Hematopoietic multipotent progenitor cell treated with erythropoietin and hydrocortisone succinate and interleukin-3 and kit ligand, for 8 days (in vitro differentiated cells): ENCODE measurements at places on chromosomes 2 and 18.
A peak's percentile ranks its signal among the peaks of the same experiment; 100 is the strongest.

- peak; percentile 26 for DNase-seq
Measured at GRCh38 chr18:45671321-45671720, 52.7 kb upstream of the SLC14A1 start.

- DNase-seq: no peak
Measured at GRCh38 chr2:141438536-141438935, 692.3 kb downstream of the LRP1B start.

GRCh38 chr2:37610638-37611289, 60.7 kb downstream of the CDC42EP3 start:
- DNase-seq: no peak

DNA sequence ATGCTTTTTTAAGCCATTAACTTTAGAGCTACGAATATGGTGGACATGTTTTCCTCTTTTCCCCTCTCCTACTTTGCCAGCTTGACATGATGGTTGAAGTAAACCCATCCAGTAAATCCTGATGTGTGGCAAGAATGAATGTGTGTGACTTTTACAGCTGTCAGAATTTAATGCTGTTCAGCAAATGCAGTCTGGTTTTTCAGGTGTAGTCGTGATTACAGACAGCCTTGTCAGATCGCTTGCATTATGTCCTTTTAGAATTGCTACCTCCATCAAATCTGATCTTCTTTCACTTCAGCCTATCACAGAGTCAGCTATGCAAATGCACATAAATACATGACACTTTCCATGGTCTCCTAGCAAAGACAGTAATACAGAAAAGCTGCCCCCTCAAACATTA, 278.5 kb downstream of the FBXO15 start:
- no peak for DNase-seq

- DNase-seq: no peak
Measured at GRCh38 chr18:62432176-62432575, 90.6 kb upstream of the ZCCHC2 start.

GRCh38 chr2:175399326-175399725, 217.8 kb upstream of the ATP5MC3 start:
- DNase-seq: no peak

- DNase-seq: no peak
Measured at GRCh38 chr2:181779288-181780021, 99.1 kb upstream of the NEUROD1 start.

DNA sequence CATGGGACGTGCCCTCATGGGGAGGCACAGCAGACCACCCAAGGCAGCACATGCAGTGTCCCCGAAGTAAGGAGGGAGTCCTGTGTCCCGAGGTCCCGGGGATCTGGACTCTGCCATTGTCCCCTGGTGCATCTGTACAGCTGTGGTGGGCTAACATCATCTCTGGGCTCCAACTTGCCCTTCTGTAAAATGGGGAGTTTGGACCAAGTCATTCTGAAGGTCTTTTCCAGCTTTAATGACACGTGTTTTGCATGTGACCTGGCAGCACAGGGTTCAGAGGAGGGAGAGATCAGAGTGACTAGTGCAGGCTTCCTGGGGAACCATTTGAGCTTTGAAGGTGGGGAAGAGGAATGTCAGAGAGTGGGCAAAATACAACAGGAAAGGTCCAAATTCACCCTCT, 21.5 kb downstream of the ITM2C start:
- no peak for DNase-seq

DNA sequence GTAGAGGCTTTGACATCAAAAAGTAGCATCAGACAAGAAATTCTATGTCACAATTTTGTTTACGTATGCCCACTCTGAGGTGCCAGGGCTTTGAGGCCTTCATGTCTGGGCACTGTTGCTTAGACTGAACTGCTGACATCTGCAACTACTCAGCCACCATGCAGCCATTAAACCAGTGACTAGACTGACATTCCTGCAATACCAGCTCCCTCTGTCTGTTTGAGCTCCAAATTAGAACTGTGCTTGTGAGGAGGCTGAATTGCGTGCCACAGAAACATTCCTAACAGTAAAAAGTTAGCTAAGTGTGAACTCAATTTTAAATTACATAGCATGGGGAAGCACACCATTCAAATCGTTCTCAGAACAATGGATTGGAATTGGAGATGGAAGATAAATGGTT, 163.2 kb downstream of the INSIG2 start:
- DNase-seq: no peak

DNA sequence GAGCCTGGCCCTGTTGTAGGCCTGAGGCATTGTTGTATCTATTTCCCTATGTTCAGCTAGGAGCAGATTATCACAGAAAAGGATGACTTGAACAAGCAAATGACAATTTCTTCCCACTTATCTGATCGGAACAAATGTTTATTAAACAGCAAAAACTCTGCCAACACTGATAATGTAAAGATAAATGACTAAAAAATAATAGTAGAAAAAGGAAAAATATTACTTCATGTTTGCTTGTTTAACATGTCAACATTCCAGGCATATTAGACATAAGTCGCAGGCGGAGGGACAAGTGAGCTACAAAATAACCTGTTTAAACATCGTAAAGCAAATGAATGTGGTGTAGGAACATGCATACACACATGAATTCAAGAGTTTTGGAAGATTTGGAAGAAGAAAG, 257.9 kb downstream of the TMX3 start:
- no peak for DNase-seq

DNA sequence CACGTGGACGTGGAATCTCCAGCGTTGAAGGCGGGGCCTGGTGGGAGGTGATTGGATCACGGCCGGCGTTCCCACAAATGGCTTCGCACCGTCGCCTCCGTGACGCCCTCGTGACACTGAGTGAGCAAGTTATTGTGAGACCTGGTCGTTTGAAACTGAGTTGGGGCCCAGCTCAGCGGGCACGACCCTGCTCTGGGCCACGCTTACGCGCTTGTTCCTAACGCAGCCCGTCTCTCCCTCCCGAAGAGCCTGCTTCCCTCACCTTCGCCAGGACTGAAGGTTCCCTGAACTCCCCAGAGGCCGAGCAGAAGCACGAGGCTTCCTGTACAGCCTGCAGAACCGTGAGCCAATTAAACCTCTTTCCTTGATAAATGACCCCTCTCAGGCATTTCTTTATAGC, 121.8 kb downstream of the RTP5 start:
- no peak for DNase-seq

- DNase-seq: peak; percentile 29
Measured at GRCh38 chr2:164826293-164827243, 15.1 kb downstream of the COBLL1 start.

GRCh38 chr2:162967811-162968210, 129.2 kb upstream of the KCNH7 start:
- DNase-seq: no peak

GRCh38 chr18:12492907-12493306, 85.2 kb downstream of the PRELID3A start:
- DNase-seq: no peak

DNA sequence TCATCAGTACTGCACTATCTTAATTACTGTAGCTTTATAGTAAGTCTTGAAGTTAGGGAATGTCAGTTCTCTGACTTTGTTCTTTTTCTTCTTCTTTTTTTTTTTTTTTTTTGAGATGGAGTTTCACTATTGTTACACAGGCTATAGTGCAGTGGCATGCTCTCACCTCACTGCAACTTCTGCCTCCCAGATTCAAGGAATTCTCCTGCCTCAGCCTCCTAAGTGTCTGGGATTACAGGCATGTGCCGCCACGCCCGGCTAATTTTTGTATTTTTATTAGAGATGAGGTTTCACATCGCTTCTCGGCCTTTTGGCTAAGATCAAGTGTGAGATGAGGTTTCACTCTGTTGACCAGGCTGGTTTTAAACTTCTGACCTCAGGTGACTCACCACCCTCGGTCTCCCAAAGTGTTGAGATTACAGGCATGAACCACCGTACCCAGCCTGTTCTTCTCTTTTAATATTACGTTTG, 41.9 kb upstream of the TANC1 start:
- DNase-seq: no peak

DNA sequence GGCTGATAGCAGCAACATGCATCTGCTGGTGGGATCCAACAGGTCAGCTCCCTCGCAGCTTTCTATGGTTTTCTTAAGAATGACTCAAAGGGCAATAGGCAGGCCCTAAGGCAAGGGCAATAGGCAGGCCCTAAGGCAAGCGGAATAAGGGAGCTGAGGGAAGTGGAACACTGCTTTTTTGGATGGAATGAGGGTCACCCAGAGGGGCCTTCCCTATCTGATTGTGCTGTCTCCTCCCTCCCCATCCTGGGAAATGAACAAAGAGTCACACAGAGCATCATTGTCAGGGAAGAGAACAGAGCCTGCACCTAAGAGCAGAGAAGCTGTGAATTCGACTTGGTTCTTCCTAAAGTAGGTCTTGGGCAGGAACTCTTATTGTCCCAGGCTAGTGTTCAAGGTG, 43.3 kb upstream of the PTPRM start:
- DNase-seq: no peak

DNA sequence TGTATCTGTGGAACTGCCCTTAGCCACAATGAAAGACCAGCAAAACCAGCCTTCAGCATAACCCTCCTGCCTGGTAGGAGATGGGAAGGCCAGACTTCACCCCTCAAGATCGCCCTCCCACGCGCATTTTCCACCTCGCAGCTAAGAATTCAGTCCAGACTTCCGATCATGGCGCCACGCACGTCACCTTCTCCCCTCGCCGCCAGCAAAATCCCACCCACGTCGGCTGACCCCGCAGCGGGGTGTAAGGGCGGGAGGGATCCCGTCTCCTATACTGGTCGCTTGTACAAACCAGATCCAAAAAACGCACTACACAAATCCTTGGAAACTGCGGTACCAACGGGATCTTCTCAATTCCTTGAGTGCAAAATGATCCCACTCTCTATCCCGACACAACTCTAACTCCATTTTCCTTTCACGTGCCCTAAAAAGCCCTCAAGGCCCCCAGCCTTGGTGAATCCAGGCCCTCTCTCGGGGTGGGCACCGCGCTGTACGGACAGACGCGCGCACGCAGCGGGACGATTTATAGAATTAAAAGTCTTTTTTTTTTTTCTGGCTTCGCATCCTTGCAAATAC, 1.0 kb upstream of the BMPR2 start:
- peak; percentile 35 for DNase-seq

DNA sequence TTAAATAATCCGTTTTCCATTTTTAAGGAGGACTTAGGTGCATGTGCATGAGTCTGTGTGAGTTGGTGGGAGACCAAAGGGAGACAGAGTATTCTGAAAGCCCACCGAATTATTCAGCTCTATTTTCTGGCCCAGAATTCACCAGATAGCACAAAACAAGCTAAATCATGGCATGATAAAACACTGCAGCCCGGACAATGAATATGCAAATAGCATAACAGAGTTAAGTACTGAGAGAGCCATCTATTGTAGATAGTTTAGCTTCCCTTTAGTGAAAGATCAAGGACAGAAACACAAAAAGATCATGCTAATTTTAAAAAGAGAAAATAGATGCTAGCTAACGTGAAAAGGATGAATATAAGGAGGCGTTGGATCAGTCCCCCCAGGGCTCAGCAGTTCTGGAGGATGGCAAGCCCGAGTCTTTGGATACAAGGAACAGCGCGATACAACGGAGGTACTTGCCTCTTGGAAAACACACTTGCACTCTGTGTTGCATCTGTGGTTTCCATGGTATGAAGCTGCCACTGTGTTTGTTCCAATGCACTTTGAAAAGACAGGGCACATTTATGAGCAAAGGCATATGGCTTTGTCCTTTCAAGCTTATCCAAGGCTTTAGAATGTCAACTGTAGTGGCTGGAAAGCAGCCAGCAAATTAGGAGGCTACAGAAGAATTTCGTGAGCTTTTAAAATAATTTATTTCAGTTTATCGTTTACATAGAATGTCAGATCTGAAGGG, 119.9 kb downstream of the LYPD1 start:
- DNase-seq: no peak

GRCh38 chr2:105329561-105330495, at the start of gene TGFBRAP1:
TSS of gene TGFBRAP1 (minus strand) at chr2:105329735. CDS start at chr2:105308301, 21,434 bp downstream.
- peak; percentile 56 for DNase-seq

GRCh38 chr2:33785201-33786106, 186.4 kb upstream of the FAM98A start:
- no peak for DNase-seq

- no peak for DNase-seq
Measured at GRCh38 chr2:150778828-150779227, 291.4 kb upstream of the RND3 start.

DNA sequence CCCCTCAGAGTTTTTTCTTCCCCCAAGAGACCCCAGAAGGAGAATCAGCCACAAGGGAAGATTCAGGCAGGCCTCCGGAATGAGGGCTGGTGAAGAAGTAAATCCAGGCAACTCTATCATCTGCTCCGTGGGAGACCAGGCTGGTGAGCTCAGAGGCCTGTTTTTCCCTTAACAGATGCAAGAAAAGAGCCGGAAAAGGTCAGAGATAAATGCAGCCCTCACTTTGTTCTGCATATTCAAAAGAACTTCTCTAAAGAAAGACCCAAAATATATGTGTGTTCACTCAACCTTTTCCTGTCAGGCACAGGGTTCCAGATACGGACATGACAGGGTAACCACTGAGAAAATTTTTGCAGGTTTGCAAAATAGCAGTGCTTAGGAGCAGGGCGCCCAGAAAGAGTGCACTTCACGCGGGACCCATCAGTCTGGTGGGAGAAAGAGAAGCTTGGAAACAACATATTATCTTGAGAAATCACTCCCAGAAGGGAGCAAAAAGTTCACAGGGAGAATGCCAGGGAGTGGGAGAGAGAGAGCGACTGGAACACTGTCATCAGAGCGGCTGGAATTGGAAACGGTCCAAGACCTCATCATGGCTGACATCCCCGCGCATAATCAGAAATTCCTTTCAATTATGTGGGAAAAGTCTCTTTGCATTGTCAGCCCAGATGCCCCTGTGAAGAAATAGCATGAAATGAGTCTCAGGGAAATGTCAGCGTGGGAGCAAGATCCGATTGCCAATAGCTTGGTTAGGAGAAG, 244.8 kb upstream of the SLC14A2 start:
- DNase-seq: no peak

DNA sequence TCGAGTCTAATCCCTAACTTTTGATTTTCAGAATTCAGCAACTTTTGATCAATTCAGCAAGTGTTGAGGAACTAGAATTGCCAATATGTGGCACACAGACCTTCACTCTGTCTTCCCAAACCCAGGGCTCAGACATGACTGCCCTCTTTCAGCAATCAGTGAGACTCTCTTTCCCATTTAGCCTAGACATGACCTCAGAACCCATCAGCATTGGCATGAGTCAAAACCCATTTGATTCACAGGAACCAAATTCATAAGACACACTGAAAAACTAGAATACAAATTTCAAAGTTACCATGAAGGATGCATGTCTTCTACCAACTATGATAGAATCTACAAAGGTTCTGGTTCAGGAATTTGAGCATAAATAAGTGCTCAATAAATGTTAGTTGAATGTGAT, 113.6 kb upstream of the MAP3K20 start:
- DNase-seq: no peak

DNA sequence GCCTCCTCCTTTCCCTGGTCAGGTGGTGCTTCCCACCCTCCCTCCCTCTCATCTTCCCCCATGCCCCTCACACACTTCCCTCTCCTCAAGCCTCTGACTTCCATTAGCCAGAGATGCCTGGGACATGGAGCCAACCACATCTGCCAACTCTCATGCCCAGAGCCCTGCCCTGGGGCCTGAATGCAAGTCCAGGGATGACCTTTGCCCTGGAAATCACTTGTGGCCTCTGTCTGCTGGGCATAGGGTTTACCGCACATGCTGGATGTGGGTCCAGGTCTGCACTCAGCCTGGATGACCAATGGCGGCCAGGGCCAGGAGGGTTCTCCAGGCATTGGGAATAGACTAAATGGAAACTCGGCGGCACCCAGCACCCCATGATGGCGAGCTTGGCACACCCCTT, 98.9 kb downstream of the SEPTIN10 start:
- DNase-seq: no peak

- no peak for DNase-seq
Measured at GRCh38 chr2:240323601-240324291, 111.7 kb upstream of the GPC1 start.

- no peak for DNase-seq
Measured at GRCh38 chr2:239603411-239604356, 202.9 kb upstream of the HDAC4 start.

- DNase-seq: no peak
Measured at GRCh38 chr2:111930875-111931274, 32.5 kb downstream of the MERTK start.
